ENCODE measurements at places on chromosomes 13 and 19.

DNA sequence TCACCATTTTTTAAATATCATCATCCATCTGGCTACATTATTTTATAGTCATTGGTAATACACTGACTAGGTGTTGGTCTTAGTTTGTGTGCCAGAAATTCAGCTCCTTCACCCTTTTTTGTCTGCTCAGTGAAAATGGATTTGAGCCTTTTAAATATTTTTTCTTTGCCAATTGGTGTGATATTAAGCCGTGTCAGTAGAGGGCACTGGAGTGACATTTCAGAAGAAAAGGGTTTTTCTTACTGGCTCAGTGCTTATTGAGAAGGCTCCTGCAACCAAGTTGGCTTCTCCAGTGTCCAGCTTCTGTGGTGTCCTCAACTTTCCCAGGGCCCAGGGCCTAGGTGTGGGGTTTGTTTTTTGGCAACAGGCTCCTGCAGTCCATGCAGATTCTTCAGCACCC is 546.6 kb downstream of the DACH1 start:
- DNase-seq = peak; percentile 11

- DNase-seq = no peak
Observed at GRCh38 chr19:16661480-16662034, 618 bp downstream of the TMEM38A start.

GRCh38 chr13:30353471-30354215 is 46.3 kb upstream of the KATNAL1 start:
- no peak for DNase-seq

- no peak for DNase-seq
Observed at GRCh38 chr19:11375143-11375948, 880 bp downstream of the SWSAP1 start.

DNA sequence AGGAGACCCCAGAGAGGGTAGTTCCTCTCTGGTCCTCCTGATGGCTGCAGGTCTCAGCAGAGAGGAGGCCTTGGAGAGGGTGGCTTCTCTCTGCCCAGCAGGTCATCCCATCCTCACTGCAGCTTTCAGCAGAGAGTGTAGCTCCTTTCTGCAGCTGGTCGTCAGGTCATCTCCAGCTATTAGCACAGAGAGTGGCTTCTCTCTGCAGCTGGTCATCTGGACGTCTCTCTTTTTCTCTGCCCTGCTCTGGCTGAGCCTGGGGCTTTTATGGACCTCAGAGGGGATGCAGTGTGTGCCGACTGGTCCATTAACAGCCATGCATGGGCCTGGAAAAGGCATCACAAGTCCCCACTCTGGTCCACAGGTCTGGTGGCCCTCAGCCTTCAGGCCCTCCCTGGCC is 20.3 kb downstream of the TNFSF9 start:
- no peak for DNase-seq

- DNase-seq = no peak
Observed at GRCh38 chr19:482186-483041, 13.9 kb upstream of the MADCAM1 start.

DNA sequence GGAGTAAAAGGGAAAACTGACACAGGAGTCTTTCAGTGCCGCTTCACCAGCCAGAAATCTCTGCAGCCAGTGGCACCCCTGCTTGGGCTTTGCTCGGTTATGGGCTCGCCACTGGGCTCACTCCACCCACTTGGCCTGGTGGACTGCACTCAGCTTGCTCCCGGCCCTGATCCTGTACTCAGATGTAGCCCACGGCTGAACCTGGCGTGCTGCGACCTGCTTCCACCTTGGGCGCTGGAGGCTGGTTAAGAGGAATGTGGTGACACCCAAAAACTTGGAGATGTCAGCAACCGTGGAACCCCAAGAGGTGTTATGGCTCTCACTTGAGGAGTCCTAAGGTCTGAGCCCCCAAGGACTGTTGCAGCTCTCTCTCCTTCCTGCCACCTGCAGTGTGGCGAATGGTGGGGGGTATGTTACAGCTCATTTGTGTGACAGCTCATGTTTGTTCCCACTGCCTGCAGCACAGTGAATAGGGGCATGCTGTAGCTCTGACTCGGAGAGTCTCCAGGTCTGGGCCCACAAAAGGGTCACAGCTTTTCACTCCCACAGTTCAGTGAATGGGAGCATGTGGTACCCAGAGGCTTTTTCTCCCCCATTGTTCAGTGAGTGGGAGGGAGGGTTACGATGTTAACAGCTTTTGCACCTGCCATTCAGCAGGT is 1124.5 kb upstream of the ATXN8OS start:
- DNase-seq = no peak

DNA sequence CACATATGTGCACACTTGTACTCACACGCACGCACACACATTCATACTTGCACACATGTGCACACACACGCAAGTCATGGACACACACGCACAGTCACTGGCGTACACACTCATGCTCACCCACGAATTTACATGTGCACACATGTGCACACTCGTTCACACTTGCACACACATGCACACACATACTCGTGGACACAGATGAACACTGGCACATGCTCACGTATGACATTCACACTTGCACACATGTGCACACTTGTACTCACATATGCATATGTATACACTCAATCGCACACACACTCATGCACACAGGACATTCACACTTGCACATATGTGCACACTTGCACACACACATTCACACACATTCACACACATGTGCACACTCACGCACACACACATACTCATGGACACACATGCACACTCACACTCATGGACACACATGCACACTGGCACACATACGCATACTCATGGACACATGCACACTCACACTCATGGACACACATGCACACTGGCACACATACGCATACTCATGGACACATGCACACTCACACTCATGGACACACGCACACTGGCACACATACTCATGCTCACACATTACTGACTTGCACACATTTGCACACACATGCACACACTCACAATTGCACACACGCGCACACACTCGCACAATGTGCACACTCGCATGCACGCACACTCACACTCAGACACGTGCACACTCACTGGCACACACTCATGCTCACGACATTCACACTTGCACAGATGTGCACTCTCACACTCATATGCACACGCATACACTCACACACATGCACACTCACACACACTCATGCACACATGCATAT is 9.5 kb downstream of the SBK2 start:
- DNase-seq = no peak

GRCh38 chr13:97192166-97192565 is 30.0 kb upstream of the MBNL2 start:
- no peak for DNase-seq

- peak; percentile 13 for DNase-seq
Observed at GRCh38 chr13:101140087-101140770, 276.1 kb downstream of the NALCN start.

- no peak for DNase-seq
Observed at GRCh38 chr13:87678372-87678752, 7.2 kb downstream of the SLITRK5 start.

DNA sequence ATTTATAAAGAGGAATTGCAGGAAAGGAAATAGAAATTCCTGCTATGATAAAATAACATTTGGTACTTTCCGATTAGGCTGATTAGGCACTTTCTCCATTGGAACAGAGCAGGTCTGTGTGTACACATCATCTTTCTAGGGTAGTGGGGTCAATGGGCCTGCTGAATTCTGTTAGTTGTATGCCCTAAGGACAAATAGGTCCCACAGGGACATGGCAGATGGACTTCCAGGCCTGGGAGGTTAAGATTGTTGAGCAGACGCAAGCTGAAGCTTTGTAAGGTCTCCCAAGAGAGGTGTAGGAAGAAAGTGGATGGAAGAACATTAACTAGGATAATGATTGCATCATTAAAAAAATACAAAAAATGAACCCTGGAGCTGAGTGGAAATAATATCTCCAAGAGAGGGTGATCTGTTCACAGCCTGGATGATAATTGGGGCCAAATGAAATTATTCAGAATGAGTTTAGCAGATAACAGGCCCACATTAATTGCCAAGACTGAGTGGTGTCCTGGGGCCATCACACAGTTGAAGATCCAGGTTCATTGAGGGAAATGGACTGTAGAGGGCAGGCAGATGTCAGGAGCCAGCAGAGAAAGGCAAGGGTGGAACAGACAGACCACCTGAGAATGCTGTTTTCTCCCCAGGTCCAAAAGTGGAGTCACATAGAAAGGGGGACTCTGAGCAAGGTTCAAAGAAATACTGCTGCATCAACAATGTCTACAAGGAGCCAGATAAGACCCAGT is 215.1 kb downstream of the DNAJC15 start:
- DNase-seq = no peak

DNA sequence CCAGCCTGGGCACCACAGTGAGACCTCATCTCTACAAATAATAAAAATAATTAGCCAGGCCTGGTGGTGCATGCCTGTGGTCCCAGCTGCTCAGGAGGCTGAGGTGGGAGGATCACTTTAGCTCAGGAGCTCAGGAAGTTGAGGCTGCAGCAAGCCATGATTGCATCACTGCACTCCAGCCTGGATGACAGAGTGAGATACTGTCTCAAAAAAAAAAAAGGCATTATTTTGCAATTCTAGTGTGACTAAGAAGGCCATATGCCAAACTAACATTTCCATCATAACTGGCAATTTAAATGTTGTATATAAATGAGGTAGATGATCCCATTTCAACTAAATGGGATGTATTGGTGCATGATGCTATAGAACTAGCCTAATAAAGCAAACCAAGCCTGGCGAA is 632.8 kb upstream of the KLF12 start:
- DNase-seq = no peak

GRCh38 chr13:51764184-51765141 is 39.5 kb downstream of the DHRS12 start:
- DNase-seq = peak; percentile 24

GRCh38 chr13:78241278-78241919 is 322.8 kb upstream of the EDNRB start:
- DNase-seq = no peak

DNA sequence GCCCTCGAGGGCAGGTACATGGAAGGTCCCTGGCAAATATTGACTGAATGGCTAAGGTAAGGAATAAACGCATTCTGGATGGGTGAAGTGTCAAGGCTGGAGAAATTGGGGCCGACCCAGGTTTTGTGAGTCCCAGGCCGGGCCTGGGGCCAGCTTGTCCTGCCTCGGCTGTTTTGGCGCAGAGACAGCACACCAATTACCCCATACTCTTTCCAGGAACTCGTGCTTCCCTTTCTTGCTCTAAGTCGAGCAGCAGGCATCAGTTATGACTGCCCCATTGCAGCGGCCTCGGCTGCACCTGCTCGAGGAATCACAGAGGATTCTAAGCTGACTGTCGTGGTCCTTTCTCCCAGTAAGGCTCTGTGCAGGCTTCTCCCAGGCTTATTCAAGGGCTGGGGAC is 67.1 kb downstream of the ZNF536 start:
- DNase-seq = no peak

- no peak for DNase-seq
Observed at GRCh38 chr19:32458500-32459123, 53.0 kb downstream of the DPY19L3 start.

Data from pulmonary artery endothelial cell (primary cell).